ENCODE measurements at places on chromosomes 1 and 21.

- no peak for DNase-seq
Observed at GRCh38 chr1:165988817-165989216, 161.4 kb downstream of the UCK2 start.

DNA sequence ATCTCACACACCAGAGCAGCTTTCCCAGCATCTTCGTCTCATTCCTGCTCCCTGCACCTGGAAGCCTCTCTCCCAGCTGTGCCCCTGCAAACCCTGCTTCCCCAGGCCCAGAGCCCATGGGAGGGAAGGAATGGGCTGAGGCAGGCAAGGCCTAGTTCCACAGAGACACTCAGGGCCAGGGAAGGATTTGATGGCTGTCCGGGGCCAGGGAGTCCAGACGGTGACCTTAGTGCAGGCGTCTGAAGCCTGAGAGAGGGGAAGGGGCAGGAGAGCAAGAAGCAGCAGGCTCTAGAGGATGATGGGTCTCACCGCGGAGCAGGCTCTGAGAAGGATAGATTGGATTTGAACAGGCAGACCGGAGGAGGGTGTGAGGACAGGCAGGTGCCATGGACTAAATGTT is 22.2 kb upstream of the TNNI1 start:
- no peak for DNase-seq

GRCh38 chr1:160807738-160808137 is 11.8 kb downstream of the LY9 start:
- DNase-seq = no peak

DNA sequence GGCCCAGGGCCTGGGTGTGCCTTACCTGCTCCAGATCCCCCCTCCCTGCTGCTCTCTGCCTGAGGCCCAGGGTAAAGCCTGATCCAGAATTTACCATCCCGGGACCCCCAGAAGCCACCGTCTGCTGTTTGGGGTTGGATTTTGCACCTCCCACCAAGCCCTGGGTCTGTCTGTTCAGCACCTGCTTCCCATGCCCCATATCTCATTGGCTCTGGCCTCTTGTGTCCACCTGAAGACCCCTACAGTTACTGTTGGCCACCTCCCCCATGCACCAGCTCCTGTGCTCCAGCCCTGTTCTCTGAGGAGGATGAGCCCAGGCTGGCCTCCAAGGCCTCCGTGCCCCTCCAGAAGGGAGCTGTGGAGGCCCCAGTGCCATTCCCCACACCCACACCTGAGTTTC is 113.9 kb downstream of the GRIK3 start:
- DNase-seq = no peak

GRCh38 chr1:27005648-27006496 is 6.8 kb downstream of the TENT5B start:
- DNase-seq = no peak

DNA sequence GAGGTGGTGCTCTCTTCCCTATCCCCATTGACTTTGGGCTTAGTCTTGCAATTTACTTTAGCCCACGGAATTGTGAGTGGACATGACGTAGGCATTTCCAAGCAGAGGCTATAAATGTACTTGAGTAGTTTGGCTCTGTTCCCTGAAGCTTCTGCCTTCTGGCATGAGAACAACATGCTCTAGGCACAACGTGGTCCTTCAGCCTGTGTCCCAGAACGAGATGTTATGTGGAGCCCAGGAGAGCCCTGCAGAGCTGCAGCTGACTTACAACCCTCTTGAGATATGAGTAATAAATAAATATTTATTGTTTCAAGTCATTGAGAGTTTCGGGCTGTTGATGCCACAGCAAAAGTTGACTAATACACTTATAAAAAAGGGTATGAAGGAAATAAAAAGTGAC is 105.2 kb upstream of the HMGB4 start:
- no peak for DNase-seq

- no peak for DNase-seq
Observed at GRCh38 chr1:18649693-18650370, 19.2 kb downstream of the PAX7 start.

DNA sequence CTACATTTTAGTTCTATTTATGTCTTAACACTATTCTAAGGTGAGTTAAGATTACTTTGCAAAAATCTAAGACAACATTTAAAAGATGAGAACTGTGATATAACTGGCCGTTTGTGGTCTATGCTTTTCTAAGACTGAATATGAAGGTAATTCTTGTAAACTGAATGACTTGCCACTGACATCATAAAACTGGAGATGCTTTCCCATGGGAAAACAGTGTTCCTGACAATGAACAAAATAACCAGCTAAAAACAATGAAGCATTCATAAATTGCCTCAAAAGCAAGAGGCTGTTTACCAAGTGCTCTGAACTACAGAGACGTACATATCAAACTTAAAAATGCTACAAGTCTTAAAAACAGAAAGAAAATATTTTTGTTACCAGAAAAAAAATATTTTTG is 54.7 kb downstream of the APP start:
- DNase-seq = no peak

GRCh38 chr1:199223936-199224335 is 585.1 kb downstream of the PTPRC start:
- no peak for DNase-seq

GRCh38 chr1:198686069-198686728 is 47.4 kb downstream of the PTPRC start:
- no peak for DNase-seq

DNA sequence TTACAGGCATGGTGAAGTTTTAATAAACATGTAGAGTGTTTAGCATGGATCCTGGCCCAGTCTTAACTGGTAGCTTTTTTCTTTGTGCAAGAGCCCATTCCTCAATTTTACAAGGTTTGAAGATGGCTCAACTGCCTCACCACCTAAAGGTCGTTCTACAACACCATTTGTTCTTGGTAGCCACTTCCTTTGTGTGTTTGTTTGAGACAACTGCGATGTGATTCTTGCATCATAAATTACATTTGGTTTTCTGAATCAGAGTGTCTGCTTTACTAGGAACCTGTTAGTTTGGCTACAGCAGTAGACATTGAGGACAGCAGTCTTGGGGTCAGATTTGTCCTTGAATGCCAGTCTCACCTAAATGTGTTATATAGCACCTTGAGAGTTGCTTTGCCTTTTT is 3.3 kb downstream of the PLEKHM2 start:
- DNase-seq = no peak

GRCh38 chr1:113146242-113147072 is 73.5 kb downstream of the LRIG2 start:
- no peak for DNase-seq

DNA sequence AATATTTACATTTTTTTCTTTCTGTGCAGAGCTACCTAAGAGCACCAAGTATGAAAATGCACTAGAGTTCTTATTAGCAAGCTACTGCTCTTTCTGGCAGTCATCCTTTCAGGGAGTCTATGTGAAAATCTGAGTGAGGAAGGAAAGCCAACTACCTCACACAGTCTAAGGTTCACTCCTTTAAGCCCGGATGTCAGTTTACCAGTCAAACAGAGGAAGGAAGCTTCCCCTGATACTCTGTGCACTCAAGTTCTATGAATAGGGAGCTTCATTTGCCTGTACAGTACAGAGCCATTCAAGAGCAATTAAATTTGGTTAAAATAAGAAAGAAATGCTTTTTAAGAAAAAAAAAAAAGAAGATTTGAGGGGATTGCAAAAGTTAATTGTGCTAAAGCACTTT is 6.9 kb downstream of the COL11A1 start:
- DNase-seq = no peak

DNA sequence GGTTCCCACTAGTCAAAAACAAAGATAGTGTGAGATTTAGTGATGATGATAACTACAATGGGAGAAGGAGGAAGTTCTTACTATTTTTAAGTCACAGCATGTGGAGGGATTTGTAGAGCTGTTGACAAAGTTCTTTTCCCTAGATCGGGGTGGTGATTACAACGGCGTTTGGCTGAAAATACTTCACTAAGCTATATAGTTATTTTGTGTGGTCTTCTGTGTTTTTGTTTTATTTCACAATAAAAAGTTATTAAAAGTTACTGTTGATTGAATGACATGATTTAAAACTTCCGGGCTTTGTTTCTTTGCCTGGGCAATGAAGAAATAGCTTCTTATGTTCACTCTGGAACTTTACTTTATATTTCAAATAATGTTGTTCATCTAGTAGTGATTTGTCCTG is 47.3 kb upstream of the SSX2IP start:
- DNase-seq = no peak

DNA sequence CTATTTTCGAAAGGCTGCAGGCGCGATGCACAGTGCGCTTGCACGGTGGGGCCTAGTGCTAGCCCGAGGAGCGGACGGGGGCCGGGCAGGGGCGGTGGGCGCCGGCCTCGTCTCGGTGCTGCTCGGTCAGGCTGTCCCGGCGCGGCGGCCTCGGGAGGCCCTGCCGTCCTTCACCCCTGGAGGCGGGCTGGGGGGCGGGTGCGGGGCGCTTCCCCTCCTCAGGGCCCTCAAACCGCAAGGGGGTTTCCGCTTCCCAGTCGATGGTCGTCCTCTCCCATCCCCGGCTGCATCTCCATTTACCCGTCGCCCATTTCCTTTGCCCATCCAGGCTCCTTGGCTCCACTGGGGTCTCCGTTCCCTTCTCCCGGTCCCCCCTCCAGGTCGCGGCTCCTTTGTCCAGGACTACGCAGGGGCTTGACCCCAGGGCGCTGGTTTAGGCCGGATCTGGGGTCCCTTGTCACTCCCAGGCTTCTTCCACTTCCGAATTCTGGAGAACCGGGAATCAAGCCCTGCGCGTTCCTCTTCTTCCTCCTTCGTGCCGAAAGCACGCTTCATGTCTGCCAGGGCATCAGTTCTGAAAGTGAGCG is 196.3 kb upstream of the LMO4 start:
- no peak for DNase-seq

GRCh38 chr1:156599811-156600210 is 1.5 kb downstream of the GPATCH4 start:
- no peak for DNase-seq

GRCh38 chr1:101884621-101885020 is 112.1 kb downstream of the OLFM3 start:
- DNase-seq = no peak

GRCh38 chr1:240385985-240386978 is 225.7 kb downstream of the GREM2 start:
- peak; percentile 43 for DNase-seq

DNA sequence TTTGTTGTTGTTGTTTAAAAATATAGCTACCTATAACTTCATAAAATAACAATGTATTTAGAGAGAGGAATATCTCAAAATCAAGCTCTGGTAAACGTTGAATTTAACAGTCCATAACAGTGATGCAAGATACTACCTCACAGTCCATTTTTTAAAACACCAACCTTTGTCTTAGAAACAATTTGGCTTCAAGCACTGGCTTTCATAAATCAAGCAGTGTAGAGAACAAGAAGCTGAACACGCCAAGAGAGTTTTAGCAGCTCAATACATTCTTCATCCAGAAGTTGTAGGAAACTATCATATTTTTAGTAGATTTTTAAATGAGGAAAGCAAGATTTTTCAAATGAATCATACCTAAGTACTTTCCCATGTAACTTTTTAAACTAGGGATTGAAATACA is 334.3 kb upstream of the ADAMTS5 start:
- no peak for DNase-seq

GRCh38 chr1:68103884-68104554 is 53.6 kb upstream of the DIRAS3 start:
- no peak for DNase-seq

GRCh38 chr1:48526008-48526710 is 54.2 kb upstream of the SPATA6 start:
- no peak for DNase-seq

GRCh38 chr1:76377247-76377646 is 302.7 kb downstream of the ST6GALNAC3 start:
- no peak for DNase-seq

- DNase-seq = no peak
Observed at GRCh38 chr1:10451287-10451686, 1.5 kb downstream of the CORT start.

DNA sequence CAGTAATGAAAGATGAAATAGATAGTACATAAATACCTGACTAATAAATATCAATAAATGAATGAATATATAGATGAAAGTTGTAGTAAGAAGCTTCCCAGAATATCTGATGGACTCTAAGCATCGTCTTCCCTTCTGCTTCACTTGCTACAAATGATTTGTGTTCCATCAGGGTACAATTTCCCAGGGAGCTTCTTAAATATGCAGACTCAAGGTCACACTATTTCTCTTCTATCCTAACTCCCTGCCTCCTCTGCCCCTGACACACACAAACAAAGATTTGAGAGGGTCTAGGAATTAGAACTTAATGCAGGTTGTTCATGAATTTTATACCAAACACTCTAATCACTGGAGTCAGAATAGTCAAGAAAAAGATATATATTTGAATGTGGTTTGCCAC is 415.9 kb upstream of the TMPRSS15 start:
- DNase-seq = no peak

GRCh38 chr1:200213921-200214320 is 186.4 kb downstream of the NR5A2 start:
- DNase-seq = no peak

- no peak for DNase-seq
Observed at GRCh38 chr1:21829294-21829693, 17.2 kb downstream of the LDLRAD2 start.

DNA sequence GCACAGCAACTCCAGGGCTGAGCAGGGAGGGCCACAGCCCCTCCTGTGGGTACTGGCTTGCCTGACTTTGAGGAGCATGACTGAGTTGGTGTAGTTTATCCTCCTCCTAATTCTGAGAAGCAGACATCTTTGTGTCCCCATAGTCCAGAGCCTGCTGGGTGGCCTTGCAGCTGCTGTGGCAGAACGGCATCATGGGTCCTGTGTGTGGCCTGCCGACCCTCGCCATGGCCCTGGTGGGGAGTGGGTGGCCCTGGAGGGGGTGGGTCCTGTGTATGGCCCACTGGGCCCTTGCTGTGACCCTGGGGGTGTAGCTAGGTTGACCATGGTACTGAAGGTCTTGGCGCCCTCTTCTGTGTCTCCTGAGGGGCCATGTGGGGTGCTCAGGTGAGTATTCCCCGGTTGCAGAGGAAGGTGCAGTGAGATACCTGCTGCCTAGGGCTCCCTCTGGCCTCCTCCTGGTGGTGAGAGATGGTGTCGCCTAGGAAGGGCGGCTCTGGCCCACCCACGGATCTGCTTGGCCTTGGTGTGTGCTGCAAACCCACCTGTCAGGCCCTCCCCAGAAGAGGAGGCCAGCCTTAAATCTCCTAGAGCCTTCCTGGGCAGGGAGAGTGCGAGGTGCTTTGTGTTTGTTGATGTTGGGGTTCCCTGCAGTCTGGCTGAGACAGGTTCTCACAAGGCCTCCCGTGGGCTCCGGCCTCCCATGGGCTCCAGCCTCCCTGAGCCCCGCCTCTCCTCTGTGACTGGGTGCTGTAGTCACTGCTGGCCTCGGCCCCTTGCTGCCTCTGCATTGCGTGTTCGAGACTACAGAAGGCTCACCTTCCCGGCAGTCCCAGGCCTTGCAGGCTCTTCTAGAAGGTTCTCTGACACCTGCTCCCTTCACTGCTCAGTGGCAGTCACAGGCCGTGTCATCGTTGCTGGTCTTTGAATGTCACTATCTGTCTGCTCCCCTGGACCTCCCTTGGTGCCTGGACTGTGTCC is 7.8 kb downstream of the SNAP47 start:
- DNase-seq = no peak
